ENCODE measurements at places on chromosomes 1 and 21.

DNA sequence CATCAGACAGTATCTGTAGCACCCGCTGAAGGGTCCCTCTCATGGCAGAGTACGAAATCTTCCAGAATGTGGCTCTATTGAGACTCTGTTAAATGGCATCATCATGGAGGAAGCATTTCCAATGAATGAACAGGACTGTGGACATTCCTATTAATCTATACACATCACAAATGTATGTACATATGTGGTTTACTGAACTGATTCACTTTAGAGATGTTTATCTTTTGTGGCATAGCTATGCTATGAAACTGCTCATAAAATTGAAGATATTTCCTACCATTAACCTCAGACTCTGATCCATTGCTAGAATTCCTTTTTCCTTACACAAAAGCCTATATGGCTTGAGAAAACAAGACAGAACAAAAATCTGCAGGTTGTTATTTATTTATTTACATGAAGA is 259.6 kb upstream of the RRP15 start:
- no peak for DNase-seq

- DNase-seq = peak; percentile 68
Observed at GRCh38 chr1:155206891-155207805, 549 bp downstream of the THBS3 start.

GRCh38 chr1:41963636-41964035 is 44.9 kb upstream of the HIVEP3 start:
- DNase-seq = no peak

GRCh38 chr1:67060811-67061218 is 6.9 kb upstream of the SLC35D1 start:
- peak; percentile 89 for DNase-seq

- DNase-seq = no peak
Observed at GRCh38 chr1:109782514-109782913, 18.8 kb upstream of the EPS8L3 start.

DNA sequence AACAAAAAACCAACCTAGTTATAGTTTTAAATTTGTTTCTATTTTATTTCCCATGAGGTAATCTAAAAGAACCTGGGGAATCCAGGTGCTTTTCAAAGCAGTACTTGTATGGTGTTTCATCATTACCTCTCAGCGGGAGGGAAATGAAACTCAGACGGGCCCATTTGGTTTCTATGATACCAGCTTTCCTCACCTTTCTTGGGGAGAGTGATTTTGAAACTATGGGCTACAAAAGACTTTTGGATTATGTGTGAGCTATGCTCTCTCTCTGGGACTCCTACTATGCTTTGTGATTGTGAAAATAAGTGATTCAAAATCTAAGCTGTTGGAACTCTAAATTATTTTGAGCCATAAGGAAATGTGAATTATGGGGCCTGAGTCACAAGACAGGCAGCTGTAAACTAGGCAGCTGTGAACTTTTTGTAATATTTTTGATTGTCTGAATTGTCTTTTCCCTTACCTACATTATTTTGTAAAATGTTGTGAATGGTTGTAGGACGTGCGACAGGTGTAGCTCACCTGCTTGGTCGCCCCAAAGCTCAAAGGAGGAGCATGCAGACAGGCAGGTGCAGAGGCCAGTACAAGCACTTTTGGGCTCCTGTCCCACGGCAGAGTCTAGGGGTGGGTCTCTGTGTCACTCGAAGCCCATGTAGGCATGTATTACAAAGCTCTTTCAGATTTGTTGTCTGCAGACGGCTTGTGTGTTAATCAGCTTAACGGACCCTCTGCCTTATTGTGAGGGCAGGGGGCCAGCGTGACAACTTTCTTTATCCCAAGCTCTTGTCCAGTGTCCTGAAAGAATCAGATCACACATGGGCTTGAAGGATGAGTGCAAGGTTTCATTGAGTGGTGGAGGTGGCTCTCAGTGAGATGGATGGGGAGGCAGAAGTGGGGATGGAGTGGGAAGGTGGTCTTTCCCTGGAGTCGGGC is 64.8 kb upstream of the BACH1 start:
- DNase-seq = peak; percentile 40

GRCh38 chr1:161119092-161119903 is 1.4 kb downstream of the NIT1 start:
- DNase-seq = peak; percentile 57

DNA sequence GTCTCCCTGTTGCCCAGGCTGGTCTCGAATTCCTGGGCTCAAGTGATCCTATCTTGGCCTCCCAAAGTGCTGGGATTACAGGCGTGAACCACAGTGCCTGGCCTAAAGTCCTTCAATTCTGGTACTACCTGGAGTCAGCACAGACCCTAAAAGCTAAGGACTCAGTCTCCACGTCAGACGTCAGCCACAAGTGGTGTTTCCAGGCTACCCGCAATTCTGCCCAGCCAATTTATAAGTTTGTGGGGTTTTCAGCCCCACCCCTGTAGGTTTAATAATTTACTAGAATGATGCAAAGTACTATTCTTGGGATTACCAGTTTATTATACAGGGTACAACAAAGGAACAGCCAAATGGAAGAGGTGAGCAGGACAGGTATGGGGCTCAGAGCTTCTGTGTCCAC is 10.6 kb upstream of the DIP2A start:
- no peak for DNase-seq

DNA sequence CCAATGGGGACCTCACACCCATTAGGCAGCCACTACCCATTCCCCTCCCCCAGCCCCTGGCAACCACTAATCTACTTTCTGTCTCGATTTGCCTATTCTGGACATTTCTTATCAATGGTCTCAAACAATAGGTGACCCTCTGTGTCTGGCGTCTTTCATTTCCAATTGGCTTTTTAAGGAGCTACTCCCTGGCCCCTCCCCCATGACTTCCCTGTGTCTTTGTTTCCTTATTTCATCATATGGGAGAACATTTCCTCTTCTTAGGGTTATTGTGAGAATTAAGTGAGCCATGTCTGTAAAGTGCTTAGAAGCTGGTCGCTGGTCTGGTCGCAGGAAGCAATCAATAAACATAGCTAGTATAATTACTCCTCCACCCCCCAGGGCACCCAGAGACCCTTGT is 80.9 kb downstream of the SPSB1 start:
- peak; percentile 81 for DNase-seq

All from MV-4-11 (cell line).